HFFc6 (cell line): ENCODE measurements at places on chromosomes 12 and 14. TPM values are rescaled to one million over a fixed set of nuclear protein-coding genes. Genes with fewer than 3 reads are reported as not detected.

GRCh38 chr14:92958373-92959188, 35.6 kb downstream of the CHGA start:
- no peaks in the 10 kb centered on the region; the same call in none of the 2 replicates for H3K27me3 ChIP-seq
- H3K4me1 ChIP-seq: peaks cover 12% of the 10 kb centered on the region
- H3K27ac ChIP-seq: no peak overlapping the region

GRCh38 chr12:130696379-130697100, 19.6 kb downstream of the RIMBP2 start:
- no peak overlapping the region for H3K4me3 ChIP-seq
- no peak overlapping the region for H3K27ac ChIP-seq
- no peaks in the 10 kb centered on the region for H3K4me1 ChIP-seq
- 0 out of 2 replicates have a peak, but pooled peaks cover 5% of the 10 kb centered on the region for H3K36me3 ChIP-seq

- no peak overlapping the region for H3K4me3 ChIP-seq
- peaks cover 3% of the 10 kb centered on the region; the same call in 1 of the 2 replicates for H3K4me1 ChIP-seq
- no peak overlapping the region for H3K27ac ChIP-seq
- no peaks in the 10 kb centered on the region for H3K36me3 ChIP-seq
These were observed 68.2 kb downstream of the DNAI7 start for GRCh38 chr12:25126746-25127145.

DNA sequence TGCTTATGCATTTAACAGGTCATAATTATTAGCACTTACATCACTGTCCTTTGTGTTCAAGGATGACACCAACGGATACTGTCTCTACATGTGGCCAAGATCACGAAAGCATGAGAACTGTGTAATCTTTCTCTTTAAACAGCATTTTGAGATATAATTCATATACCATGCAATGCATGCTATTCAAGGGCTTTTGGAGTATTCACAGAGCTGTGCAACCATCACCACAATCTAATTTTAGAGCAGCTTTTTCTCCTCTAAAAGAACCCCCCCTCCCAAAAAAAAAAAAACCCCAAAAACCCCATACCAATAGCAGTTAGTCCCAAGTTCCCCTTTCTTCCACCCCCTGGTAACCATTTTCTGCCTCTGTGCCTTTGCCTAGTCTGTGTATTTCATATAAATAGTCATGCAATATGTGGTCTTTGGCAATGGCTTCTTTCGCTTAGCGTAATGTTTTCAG, 60.6 kb downstream of the SPRING1 start:
- no peak overlapping the region for H3K4me3 ChIP-seq
- H3K27ac ChIP-seq: no peak overlapping the region
- H3K27me3 ChIP-seq: peaks cover 13% of the 10 kb centered on the region

AQP6 gene
- total RNA-seq: not detected in 3 replicates

DNA sequence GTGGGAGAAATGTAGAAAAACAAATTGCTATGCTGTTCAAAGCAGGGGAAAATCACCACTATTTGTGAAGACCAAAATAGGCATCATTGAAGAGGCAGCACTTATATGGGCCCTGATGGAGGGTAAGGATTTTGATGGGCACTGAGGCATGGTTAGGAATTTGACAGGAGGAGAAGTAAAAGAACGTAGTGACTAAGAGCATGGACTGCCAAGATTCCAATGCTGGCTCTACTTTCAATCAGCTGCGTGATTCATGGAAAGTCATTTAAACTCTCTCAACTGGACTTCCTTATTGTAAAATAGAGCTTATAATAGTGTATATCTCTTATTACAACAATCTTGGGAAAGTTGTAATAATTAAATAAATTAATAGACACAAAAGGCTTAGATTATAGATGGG, 267.7 kb upstream of the G2E3 start:
- peak; percentile 71 for DNase-seq
- no peaks in the 10 kb centered on the region for H3K36me3 ChIP-seq
- peak overlapping the region; percentile 38; the same call in 1 of the 2 replicates for H3K27ac ChIP-seq

DNA sequence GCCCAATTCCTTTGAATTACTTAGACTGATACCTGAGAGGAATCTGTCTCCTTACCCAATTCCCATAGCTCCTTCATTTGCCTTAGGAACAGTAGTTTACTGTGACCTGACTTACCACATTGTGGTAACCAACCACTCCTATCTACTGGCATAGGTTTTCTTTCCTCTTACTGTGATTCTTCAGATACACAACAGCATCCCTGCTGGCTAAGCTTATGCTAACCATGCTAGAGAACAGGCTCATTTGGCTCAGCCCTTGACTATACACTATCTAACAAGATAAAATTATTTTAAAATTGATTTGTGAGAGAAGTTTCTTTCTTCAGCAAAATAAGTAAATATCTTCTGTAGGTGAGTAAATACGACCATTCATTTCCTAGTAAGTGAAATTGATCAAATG, 320.4 kb upstream of the DDHD1 start:
- no peaks in the 10 kb centered on the region; the same call in 1 of the 2 replicates for H3K4me1 ChIP-seq
- peaks cover 5% of the 10 kb centered on the region; the same call in 1 of the 2 replicates for H3K27me3 ChIP-seq

DNA sequence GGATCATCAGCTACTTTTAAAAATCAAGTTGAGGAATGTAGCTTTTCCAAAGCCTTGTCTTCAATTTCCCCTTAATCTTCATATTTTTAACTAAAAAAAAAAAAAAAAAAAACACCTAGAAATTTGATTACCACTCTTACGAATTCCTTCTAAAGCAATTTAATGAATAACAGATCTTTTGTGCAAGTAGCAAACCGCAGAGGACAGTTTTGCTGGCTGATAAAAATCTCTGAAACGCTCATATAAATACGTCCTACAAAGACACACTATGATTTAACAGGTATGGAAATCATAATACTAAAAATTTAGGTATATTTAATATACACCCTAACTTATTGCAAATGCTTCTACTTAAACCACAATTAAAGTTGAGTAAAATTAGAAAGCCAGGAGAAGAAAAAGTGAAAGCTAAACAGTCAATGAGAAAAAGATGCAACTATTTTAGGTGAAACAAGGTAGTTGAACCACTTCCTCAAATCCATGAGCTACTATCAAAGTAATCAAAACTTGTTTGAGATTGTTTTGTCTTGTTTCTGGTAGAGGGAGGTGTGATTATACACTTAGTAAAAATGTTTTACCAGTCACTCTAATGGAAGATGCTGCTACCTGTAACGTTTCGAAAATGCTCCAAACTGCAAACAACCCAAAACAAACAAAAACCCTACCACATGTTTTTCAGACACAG, 2.2 kb downstream of the PAWR start:
- peaks cover 64% of the 10 kb centered on the region for H3K4me1 ChIP-seq
- DNase-seq: no peak
- H3K36me3 ChIP-seq: peaks cover 10% of the 10 kb centered on the region; the same call in 1 of the 2 replicates
- peak overlapping the region; percentile 87 for H3K4me3 ChIP-seq
- peak overlapping the region; percentile 64 for H3K27ac ChIP-seq

- peaks cover 19% of the 10 kb centered on the region for H3K36me3 ChIP-seq
- H3K27me3 ChIP-seq: no peaks in the 10 kb centered on the region
- peak overlapping the region; percentile 88 for H3K27ac ChIP-seq
- peak overlapping the region; percentile 24; the same call in 1 of the 2 replicates for H3K4me3 ChIP-seq
These were observed 257.4 kb downstream of the ZFP36L1 start for GRCh38 chr14:68535404-68536017.

TIMELESS gene
- total RNA-seq: 10.0 and 21.2 TPM in 2 replicates

PKP2 gene
- not detected in 3 replicates for total RNA-seq

DNA sequence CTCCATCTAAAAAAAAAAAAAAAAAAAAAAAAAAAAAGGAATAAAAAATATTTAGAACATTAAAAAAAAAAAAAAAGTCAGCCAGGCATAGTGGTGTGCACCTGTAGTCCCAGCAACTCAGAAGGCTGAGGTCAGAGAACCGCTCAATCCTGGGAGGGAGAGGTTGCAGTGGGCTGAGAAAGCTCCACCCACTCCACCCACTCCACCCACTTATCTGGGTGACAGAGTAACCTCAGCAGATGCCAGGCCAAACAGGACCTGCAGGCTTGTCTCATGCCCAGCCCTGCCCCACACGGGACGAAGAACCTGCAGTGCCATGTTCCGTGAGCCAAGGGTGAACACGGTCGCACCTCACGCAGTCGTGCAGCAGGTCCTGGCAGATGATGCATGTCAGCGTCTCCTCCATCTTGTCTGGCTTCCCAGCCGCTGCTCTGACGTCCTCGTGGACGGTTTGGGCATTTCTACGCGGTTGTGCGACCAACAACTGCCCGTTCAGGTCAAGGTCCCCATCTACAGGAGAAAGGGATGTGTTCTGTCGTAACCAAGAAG, 28.6 kb downstream of the CHFR start:
- no peaks in the 10 kb centered on the region for H3K4me1 ChIP-seq
- H3K4me3 ChIP-seq: no peak overlapping the region
- DNase-seq: no peak
- H3K36me3 ChIP-seq: peaks cover 36% of the 10 kb centered on the region
- H3K27ac ChIP-seq: no peak overlapping the region

MANSC1 gene
- total RNA-seq: 4.3 to 10.5 TPM (median 6.4 TPM) in 3 replicates

ZC3H10 gene
- total RNA-seq: 4.2 and 4.7 TPM in 2 replicates

DNA sequence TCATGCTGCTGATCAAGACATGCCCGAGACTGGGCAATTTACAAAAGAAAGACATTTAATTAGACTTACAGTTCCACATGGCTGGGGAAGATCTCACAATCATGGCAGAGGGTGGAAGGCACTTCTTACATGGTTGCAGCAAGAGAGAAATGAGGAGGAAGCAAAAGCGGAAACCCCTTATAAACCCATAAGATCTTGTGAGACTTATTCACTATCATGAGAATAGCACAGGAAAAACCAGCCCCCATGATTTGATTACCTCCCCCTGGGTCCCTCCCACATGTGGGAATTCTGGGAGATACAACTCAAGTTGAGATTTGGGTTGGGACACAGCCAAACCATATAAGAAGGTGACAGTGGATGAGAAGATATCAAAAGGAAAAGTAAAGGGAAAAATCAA, 78.4 kb downstream of the CATSPERB start:
- peaks cover 2% of the 10 kb centered on the region; the same call in 1 of the 2 replicates for H3K27me3 ChIP-seq
- H3K27ac ChIP-seq: no peak overlapping the region
- no peaks in the 10 kb centered on the region for H3K4me1 ChIP-seq
- no peak for DNase-seq
- H3K36me3 ChIP-seq: no peaks in the 10 kb centered on the region

C12orf50 gene
- not detected in 2 replicates for total RNA-seq

GRCh38 chr12:105831372-105831771, 307.4 kb downstream of the NUAK1 start:
- H3K4me1 ChIP-seq: no peaks in the 10 kb centered on the region
- H3K36me3 ChIP-seq: no peaks in the 10 kb centered on the region
- no peak overlapping the region for H3K4me3 ChIP-seq
- DNase-seq: no peak

DNA sequence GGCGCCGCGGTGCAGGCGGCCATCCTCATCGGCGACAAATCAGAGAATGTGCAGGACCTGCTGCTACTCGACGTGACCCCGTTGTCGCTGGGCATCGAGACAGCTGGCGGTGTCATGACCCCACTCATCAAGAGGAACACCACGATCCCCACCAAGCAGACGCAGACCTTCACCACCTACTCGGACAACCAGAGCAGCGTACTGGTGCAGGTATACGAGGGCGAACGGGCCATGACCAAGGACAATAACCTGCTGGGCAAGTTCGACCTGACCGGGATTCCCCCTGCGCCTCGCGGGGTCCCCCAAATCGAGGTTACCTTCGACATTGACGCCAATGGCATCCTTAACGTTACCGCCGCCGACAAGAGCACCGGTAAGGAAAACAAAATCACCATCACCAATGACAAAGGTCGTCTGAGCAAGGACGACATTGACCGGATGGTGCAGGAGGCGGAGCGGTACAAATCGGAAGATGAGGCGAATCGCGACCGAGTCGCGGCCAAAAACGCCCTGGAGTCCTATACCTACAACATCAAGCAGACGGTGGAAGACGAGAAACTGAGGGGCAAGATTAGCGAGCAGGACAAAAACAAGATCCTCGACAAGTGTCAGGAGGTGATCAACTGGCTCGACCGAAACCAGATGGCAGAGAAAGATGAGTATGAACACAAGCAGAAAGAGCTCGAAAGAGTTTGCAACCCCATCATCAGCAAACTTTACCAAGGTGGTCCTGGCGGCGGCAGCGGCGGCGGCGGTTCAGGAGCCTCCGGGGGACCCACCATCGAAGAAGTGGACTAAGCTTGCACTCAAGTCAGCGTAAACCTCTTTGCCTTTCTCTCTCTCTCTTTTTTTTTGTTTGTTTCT, 1.7 kb downstream of the HSPA2 start:
- peaks cover 5% of the 10 kb centered on the region; the same call in 1 of the 2 replicates for H3K27me3 ChIP-seq
- H3K36me3 ChIP-seq: peaks cover 20% of the 10 kb centered on the region
- peaks cover 36% of the 10 kb centered on the region for H3K4me1 ChIP-seq
- H3K27ac ChIP-seq: no peak overlapping the region
- no peak for DNase-seq

- H3K36me3 ChIP-seq: no peaks in the 10 kb centered on the region
- H3K27ac ChIP-seq: no peak overlapping the region
- peaks cover under 1% of the 10 kb centered on the region for H3K4me1 ChIP-seq
- DNase-seq: no peak
These were observed 61.3 kb upstream of the GPR68 start for GRCh38 chr14:91305650-91306431.

GRCh38 chr12:20931894-20932293, 121.4 kb downstream of the SLCO1B3 start:
- no peak overlapping the region for H3K4me3 ChIP-seq
- DNase-seq: no peak
- no peaks in the 10 kb centered on the region for H3K4me1 ChIP-seq
- no peak overlapping the region for H3K27ac ChIP-seq

DNA sequence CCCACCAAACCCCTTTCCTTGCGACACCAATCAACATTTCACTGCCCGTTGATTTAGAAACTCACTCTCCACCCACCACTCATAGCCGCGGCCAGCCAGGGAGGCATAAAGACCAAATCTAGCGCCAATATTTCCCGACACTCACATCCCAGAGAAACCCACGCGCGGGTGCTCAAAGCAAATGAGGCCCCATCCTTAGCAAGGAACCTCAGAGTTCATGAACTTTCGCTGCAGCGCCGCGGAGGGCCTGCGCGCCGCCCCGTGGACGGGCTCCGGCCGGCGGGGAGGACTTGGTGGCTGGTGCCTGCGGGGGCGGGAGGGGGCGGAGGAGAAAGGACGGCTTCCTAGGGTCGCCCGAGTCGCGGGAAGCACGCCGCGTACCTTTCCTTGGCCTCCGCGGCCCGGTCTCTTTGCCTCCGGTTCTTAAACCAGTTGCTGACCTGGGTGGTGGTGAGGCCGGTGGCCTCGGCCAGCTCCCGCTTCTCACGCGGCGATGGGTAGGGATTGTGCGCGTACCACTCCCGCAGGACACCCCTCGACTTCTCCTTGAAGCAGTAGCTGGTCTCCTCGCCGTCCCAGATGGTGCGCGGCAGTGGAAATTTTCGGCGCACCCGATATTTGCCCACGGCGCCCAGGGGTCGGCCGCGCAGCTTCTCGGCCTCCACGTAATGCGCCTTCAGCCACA, 886 bp downstream of the SIX1 start:
- peaks cover 22% of the 10 kb centered on the region for H3K27me3 ChIP-seq
- H3K27ac ChIP-seq: peak overlapping the region; percentile 84
- H3K4me3 ChIP-seq: peak overlapping the region; percentile 95
- no peak for DNase-seq

ISM2 gene
- total RNA-seq: not detected in 2 replicates

DNA sequence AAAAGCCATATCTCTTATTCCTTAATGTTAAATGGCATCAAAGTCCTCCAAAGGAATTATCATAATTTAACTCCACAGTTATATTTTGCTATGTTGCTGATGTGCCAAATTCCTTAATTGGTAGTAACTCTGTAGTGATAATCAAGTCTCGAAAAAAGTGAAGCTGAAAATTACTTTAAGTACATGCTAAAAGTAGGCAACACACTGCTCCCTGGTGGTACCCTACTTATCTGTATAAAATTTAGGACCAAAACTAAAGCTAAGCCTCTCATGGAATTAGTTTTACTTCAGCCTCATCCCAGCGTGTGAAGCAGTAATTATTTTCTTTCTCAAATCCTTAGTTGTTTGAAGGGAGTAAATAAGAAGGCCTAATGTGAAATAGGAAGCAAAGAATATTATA, 132.8 kb downstream of the TTLL5 start:
- H3K27ac ChIP-seq: no peak overlapping the region
- peaks cover 24% of the 10 kb centered on the region for H3K36me3 ChIP-seq
- no peaks in the 10 kb centered on the region for H3K27me3 ChIP-seq
- no peak for DNase-seq
